ENCODE measurements at places on chromosomes 5 and 9.
A peak's percentile ranks its signal among the peaks of the same experiment; 100 is the strongest.

DNA sequence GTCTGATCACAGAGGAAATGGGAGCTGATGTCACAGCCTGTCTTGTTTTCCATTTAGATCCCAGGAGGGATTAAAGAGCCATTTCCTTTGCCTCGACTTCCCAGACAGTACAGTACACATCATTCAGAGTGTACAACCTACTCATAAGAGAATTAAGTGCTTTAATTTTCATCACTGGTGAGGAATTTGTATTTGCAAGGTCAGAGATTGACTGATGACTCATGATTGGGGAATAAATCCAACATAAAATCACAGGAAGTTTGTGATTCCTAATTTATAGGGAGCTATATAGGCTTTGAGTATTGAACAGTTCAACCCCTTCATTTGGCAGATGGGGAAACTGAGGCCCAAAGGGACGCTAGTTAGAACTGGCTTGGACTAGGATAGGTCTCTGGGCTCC is 4.1 kb upstream of the TOMM5 start:
- no peak for DNase-seq

- DNase-seq = no peak
These were observed 61.0 kb upstream of the TARS1 start for GRCh38 chr5:33379757-33380156.

- peak; percentile 51 for DNase-seq
These were observed 226.9 kb downstream of the SMARCA2 start for GRCh38 chr9:2241836-2242741.

DNA sequence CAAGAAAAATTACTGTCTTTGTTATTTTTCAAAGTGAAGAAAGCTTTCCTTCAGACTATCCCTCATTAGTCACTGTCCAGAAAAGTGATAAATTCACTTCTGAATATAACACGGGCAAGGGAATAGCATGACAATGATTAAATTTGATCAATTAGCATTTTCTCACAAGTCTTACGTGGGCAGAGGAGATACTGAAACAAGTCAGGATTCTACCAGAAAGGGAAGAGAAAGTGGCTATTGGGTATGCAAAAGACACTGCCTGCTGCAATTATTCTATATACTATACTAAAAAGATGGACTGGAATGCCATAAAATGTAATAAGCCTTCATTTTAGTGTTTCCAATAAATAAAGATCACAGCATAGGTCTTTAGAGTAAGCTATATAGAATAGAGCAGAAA is 7.4 kb downstream of the COX7C start:
- no peak for DNase-seq

- no peak for DNase-seq
These were observed 1.1 kb downstream of the UGCG start for GRCh38 chr9:111897601-111898137.

DNA sequence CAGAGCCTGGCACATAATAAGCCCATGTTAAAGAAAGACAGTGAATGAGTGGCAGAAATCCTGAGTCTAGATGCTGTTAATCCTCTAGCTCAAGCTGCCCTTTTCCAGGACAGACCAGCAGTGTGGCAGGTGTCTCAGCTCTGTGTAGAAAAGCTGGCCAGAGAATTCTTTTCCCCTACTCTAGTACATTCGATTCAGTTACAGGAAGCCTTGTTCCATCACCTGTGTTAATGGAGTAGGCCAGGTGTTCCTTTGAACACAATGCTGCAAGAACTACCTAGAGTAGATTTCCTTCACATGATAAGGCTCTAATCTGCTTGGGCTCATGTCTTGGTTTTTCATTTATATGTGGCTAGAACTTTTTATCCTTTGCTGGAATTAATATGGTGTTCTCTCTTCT is 52.5 kb downstream of the NUP214 start:
- DNase-seq = no peak

GRCh38 chr5:58048185-58048925 is 411.5 kb downstream of the PLK2 start:
- no peak for DNase-seq

DNA sequence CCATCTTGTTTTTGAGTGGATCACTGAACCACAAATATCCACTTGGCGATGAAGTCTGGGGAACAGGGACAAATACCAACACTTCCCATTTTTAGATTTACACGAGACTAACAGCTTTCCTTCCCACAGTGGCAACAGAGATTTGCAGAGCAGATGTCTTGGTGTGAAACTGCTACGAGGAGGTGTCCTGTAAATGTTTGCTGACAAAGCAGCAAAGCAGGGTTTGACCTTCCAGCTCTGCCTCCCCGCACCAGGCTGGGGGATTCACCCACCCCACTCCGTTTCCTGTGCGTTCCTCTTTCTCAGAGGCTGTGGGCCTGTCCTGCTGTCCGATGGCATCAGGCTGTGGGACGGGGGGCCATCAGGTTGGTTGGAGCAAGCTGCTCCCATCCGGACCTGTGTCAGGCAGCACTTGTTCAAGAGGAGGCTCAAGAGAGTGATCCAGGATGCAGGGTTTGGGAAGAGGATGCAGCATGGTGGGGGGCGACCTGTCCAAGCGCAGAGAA is 693 bp upstream of the RGS3 start:
- no peak for DNase-seq

GRCh38 chr9:9764821-9765220 is 848.0 kb downstream of the PTPRD start:
- no peak for DNase-seq

- DNase-seq = no peak
These were observed 49.9 kb upstream of the DPYSL3 start for GRCh38 chr5:147559749-147560148.
